ENCODE measurements at places on chromosomes 12 and 14. TPM values are rescaled to one million over a fixed set of nuclear protein-coding genes. Genes with fewer than 3 reads are reported as not detected.

GNG2 gene
- 12.8 TPM for total RNA-seq

HCAR2 gene
- 7.9 TPM for total RNA-seq

CYP46A1 gene
- 1.2 TPM for total RNA-seq

FZD10 gene
- total RNA-seq = 5.2 TPM

AJUBA gene
- 21.9 TPM for total RNA-seq

EML1 gene
- total RNA-seq = 32.7 TPM

DAO gene
- total RNA-seq = not detected

AVPR1A gene
- 9.8 TPM for total RNA-seq

LGMN gene
- 61.6 TPM for total RNA-seq
